ENCODE measurements at places on chromosomes 1 and 21. TPM values are rescaled to one million over a fixed set of nuclear protein-coding genes. Genes with fewer than 3 reads are reported as not detected.
A peak's percentile ranks its signal among the peaks of the same experiment; 100 is the strongest.

GRCh38 chr1:232307296-232308017, 322.5 kb downstream of the SIPA1L2 start:
- H3K27ac ChIP-seq: no peak overlapping the region
- H3K4me3 ChIP-seq: no peak overlapping the region
- no peaks in the 10 kb centered on the region for H3K36me3 ChIP-seq
- H3K27me3 ChIP-seq: peaks cover 13% of the 10 kb centered on the region

GRCh38 chr1:233518344-233518743, 95.6 kb upstream of the KCNK1 start:
- no peaks in the 10 kb centered on the region for H3K27me3 ChIP-seq
- DNase-seq: no peak
- H3K36me3 ChIP-seq: no peaks in the 10 kb centered on the region
- no peak overlapping the region for H3K4me3 ChIP-seq

DNA sequence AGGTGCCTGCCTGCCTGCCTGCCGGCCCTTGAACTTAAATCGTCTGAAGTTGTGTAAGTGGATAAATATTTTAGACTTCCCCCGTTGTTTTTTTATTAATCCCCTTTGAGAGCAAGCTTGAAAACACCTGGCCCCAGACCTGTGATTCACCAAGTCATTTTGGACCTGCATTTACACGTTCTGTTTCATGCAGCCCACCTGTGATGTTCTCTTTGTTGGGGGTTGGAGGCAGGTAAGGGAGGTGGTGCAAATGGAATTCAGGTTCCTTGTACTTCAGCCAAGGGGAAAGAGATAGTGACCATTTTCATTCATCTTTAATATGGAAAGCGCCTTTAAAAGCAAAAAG, 1.2 kb downstream of the SLC37A1 start:
- H3K27ac ChIP-seq: no peak overlapping the region
- H3K4me3 ChIP-seq: peak overlapping the region; percentile 72
- peaks cover 17% of the 10 kb centered on the region for H3K4me1 ChIP-seq
- H3K36me3 ChIP-seq: peaks cover 5% of the 10 kb centered on the region

KRTAP10-12 gene
- not detected for total RNA-seq

All from activated CD8-positive, alpha-beta memory T cell treated with anti-CD3 and anti-CD28 coated beads, Interleukin-2, amount 10 ng/mL, durations not matched to agents 7 days and 5 days (primary cell).